ENCODE measurements at places on chromosomes 16 and 17.

GRCh38 chr17:69912805-69913204 lies 162.2 kb upstream of the KCNJ16 start:
- DNase-seq = no peak

DNA sequence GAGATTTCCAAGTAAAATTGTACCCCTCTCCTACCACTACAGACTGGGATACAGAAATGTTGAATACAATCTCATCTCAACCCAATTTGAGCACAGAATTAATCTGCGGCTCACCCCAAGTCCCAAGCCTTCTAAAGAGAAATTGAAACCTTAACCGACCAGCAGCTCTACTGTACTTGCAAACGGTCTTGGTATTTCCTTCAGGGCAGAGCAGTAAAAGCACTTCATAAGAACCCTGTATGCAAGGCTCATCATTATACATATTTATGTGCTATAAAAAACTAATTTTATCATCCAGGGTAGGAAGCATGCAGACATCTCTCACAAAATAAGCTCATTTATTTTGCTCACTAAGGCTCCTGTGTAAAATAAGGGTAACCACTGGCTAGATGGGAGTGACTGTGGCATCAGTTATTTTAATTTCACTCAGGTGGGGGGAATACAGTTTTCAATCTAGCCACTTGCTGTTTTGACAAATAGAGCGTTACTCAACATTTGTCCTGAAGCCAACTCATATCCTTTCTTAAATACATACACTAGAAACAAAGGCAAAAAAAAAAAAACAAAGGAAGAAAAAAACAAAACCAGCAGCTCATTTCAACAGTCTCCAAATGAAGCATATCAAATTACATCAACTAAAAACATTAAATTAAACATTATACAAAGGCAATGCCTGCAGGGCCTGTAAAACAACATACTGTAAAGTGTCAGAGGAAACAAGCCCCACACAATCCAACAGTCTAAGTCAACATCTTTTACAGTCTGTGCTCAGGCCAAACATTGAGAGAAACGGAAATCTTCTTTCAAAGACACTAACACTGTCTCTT lies 65.0 kb downstream of the PARN start:
- no peak for DNase-seq

DNA sequence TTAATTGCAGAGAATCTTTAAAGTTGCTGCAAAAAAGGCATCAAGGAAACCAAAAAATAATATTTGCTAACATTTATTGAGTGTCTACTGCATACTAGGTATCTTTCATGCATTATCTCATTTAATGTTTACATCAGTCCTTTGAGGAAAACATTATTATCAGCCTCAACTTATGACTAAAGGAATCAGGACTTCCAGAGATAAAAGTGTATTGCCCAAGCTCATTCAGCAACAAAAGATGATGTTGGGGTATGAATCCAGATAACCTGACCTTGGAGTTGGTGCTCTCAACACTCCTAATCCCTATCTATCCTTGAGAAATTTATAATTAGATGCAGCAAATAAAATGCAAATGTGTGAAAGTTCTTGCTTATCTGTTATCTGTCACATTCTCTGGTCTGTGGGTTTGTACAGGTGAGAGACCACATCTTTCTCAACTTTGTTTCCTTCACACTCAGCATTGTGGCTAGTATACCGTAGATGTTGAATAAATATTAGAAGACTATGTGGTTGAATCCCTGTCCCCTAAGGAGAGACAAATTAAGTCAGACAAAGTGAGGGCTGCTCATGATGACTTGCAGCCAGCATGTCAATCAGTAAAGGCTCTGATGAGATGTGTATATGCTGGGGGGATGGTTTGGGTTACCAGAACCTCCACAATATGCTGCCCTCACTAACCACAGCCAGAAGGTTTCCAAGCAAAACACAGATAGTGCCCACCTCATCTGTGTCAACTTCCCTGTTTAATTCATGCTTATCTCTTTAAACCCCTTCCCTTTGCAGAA lies 82.6 kb downstream of the NOG start:
- no peak for DNase-seq

DNA sequence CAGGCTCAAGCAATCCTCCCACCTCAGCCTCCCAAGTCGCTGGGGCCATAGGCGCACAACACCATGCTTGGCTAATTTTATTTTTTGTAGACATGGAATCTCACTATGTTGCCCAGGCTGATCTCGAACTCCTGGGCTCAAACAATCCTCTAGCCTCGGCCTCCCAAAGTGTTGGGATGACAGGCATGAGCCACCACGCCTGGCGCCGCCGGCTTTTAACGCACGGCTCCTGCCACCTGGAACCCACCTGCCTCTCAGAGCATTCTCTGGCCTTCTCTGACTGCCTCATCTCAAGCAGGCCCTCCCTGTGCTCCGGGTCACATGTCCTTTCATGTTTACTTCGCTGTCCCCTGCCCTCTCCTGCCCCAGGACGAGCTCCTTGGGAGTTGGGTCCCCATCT lies 10.3 kb downstream of the CASKIN1 start:
- no peak for DNase-seq

- no peak for DNase-seq
Measured at GRCh38 chr17:78258323-78259191, 27.1 kb downstream of the TMEM235 start.
